Kasumi-1 (cell line): ENCODE measurements at places on chromosomes 4 and X.

- peak; percentile 8 for DNase-seq
These were observed 3.5 kb downstream of the MND1 start for GRCh38 chr4:153348006-153348405.

DNA sequence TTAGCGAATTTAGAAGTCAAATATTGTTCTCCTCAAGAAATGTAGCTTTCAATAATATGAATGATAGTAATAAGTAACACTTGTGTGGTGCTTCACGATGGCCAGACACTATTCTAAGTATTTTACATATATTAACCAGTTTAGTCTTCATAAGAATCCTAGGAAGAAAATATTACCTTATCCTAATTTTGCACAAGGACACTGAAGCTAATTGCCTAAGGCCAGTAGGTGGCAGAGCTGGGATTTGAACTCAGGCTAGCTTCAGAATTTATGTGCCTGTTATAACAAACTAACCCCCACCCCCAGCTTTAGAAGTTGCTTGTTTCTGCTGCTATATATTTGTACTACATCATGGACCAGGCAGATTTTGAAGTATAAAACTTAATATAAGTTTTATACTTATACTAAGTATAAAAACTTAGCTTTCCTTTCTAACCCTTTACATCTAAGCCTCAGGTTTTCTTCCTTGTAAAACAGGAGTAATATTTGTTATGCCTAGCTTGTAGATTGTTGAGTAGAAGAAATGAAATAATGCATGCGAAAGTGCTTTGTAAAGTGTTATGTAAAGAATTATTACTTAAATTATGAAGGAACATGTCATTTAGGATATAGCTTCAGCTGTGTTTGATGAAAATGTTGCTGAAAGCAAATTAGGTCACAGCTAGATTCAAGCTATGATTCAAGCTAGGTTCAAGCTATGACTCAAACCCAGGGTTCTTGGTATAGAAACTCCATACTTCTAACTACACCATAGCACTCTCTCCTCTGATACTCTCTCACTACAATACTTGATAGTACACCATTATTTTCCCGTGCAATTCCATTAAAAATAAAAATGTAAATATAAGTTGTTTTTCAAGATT, 4.2 kb upstream of the CDS1 start:
- DNase-seq: peak; percentile 81

DNA sequence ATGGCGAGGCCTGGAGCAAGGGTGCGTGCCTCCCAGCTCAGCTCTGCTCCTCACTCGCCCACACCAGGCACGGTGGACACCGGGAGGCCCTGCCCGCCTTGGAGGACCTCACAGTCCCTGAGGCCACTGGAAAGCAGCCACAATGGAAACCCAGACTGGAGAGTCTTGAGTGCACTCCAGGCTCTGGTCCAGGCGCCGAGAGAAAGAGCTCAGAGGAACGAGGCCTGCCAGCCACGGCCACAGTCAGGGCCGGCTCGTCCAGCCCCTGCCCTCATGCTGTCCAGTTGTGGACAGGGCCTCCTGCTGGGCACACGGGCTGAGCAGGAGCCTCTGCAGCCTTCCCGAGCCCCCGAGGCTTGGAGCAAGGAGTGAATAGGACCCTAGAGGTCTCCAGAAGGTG, 53.3 kb upstream of the GRPEL1 start:
- DNase-seq: no peak

DNA sequence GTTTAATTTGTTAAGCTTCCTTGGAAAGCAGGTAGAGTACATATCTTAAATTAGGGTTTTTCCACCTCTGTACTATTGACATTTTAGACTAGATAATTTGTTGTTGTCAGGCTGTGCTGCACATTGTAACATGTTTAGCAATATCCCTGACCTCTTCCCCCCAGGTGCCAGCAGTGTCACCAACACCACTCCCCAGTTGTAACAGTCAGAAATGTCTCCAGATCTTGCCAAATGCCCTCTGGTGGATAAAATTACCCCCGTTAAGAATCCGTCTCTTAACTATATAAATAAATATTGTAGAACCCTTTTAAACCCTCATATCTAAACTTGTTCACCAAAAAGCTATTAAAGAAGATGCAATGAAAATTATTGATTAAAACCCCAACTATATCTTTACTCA, 161.5 kb downstream of the ARHGAP6 start:
- DNase-seq: no peak

- no peak for DNase-seq
These were observed 60.3 kb upstream of the PRRG3 start for GRCh38 chrX:151634937-151635336.
